ENCODE measurements at places on chromosomes 5 and 9.
A peak's percentile ranks its signal among the peaks of the same experiment; 100 is the strongest.

GRCh38 chr9:35106343-35106730 is 3.4 kb upstream of the STOML2 start:
- no peak for DNase-seq

- no peak for DNase-seq
Observed at GRCh38 chr5:97478483-97478882, 295.4 kb upstream of the RIOK2 start.

DNA sequence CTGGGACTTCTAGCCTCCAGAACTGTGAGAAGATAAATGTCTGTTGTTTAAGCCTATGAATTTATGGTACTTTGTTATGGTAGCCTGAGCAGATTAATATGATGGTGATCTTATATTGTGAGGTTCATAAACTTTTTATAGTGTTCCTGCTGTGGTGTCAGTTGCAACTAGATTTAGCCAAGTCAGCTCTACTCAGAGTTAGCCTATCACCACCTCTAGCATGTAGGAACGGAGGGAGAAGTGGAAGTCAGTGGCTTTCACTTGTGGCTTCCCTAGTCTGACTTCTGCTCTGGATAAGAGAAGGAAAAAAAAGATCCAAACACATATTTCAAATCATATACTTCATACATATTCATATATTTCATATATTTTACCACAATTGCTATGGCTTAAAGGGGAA is 6.6 kb downstream of the POC5 start:
- no peak for DNase-seq

DNA sequence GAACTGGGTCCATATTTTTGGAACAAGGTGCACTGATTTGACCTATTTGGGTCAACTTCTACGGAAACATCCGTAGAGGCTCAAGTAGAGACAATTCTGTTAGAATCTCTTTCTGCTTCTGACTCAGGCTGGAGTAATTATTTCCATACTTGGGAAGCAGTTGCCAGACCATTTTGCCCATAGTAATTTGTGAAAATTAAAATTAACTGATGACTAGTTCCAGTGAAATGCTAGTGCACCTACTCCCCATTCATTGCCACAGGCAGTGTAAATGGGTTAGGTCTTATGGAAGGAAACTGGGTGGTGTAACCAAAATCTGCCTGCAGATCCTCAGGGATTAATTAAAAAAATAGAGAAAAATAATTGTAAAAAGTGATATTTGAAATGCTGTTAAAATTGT is 201.1 kb downstream of the TENT4A start:
- no peak for DNase-seq

DNA sequence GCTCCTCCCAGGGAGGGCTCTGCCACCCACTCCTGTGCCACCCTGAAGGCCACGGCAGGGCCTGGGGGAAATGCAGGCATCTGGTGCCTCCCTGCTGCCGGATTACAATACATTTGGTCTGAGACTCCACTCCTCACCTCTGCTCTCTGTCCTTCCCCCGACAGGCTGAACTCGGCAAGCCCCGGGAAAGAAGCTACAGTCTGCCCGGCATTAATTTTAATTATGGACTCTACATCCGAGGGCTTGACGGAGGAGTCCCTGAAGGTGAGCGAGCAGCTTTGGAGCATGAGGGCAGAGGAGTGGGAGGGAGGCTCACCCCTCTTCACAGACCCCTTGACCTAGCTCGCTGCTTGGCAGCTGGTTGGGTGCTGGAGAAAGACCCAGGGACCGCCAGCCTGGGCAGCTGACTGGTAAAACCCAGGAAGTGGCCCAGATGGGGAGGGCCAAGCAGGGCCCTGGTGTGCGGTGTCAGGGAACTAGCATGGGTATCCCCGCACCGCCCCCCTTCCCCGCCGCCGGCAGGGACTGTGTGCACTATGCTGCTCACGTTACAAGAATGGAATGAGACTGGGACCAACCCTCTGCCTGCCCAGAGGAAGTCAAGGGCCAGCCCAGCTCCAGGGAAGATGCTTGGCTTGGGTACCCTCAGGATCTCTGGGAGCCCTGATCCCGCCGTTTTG is 83.7 kb upstream of the BARHL1 start:
- DNase-seq, result peak; percentile 67

DNA sequence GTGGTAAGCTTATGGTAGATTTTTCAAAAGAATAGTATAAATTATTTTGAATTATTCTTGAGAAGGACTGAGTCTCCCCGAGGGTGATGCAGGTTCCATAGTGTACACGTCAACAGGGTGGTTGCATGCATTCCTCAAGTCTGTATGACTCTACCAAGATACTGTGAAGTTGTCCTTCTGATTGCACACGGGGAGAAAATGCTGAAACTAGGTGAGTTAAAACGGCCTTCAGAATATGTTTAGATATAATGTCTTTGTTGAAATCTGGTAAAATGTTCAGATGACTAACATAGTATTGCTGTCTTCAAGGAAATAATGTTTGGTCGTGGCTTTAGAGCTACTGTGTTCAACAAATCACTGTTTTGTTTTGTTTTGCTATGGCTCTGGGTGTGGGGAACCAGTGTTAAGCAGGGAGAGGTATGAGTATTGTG is 22.4 kb upstream of the TNFAIP8 start:
- no peak for DNase-seq

DNA sequence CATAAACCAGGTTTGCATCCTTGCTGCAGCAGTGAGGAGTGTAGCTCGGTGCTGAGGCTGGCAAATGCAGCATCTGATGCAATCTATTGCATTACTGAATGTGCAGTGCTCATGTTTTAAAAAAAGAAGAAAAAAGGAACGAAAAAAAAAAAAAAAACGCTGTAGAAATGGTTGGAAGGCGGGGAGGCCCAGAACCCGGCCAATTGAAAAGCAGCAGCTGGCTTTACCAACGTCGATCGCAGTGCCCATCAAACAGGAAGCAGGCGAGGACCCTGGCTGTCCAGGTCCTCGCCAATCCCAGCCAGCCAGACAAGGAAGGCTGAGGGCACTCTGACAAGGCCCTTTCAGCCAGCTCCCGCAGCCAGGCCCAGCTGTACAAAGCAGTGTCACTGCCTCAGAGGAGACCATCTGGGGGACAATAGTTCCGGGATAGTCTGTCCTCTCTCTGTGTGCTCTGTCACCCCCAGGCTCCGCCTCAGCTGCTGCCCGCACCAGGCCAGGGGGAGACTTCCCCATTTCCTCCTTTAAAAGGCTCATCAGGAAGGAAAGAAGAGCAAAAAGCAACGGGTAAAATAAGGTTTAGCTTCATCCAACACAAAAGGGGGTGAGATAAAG is 21.8 kb upstream of the CPEB4 start:
- no peak for DNase-seq

GRCh38 chr5:57174128-57174889 is 450 bp downstream of the GPBP1 start:
- no peak for DNase-seq

- DNase-seq, result no peak
Observed at GRCh38 chr5:150394131-150394530, 18.6 kb downstream of the CD74 start.

- no peak for DNase-seq
Observed at GRCh38 chr5:55645304-55645703, 66.8 kb downstream of the SLC38A9 start.

DNA sequence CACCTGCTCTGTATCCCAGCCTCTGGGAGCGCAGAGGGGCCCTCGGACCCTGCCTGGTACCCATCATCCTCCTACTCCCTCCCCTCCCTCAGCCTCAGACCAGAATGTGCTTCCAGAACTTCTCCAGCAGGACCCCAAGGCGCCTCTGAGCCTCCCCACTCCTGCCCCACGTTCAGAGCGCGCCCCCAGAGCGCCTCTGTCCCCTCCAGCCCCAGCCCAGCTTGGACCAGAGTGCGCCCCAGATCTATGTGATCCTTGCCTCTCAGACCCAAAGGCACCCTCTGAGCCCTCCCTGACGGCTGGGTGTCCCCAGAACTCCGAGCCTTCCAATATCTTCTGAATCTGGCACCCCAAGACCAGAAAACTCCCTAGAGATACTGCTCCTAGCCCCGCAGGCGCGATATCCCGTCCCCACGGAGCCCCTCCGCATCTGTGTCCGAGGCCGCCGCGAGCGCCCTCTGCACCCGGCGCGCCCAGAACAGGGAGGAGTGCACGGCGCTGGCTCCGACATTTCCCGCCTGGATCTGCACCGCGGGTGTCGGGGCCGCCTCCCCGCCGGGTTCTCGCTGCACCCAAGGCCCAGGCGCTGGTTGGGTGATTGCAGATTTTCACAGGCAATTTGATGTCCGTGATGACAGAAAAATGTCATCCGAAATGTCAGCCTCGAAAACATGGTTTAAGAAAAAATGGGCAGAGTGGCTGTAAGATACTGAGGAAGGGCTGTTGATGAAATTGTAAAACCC is 522 bp downstream of the BHMT start:
- DNase-seq, result no peak

- DNase-seq, result peak; percentile 79
Observed at GRCh38 chr5:141524604-141525597, 36.0 kb downstream of the PCDHGC5 start.

DNA sequence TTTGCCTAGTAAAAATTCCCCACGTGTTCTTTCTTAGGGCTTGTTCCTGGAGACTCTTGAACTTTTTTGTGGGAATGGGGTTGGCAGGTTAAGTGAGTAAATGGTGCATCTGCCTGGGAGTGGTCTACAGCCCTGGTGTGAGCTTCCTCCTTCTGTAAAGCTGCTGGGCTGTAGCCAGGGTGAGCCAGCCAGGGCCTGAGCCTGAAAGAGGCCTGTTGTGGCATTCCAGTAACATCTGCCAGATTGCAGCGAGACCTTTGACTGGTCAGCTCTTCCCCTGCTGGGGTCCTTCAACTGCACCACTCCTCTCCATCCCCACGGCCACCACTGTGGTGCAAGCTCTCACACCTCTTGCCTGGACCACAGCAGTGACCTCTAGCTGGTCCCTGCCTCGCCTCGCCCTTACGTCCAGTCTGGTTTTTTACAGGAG is 47.5 kb downstream of the SLC22A5 start:
- DNase-seq, result no peak

DNA sequence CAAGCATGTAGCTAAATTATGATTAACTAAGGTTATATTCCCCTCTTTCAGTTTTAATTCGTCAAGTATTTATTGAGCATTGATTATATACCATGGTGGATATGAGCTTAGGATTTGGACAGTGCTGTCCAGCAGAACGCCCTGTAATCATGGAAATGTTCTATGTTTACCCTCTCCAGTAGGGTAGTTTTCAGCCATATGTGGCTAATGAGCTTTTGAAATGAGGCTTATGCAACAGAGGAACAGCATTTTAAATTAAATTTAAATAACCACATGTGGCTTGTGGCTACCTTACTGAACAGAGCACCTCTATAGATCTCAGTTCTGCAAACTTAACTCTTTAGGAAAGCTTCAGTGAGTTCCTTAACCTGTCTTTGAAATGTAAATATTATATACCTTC is 59.1 kb downstream of the JMY start:
- no peak for DNase-seq

GRCh38 chr9:129359916-129360536 is 182.0 kb upstream of the IER5L start:
- peak; percentile 55 for DNase-seq

DNA sequence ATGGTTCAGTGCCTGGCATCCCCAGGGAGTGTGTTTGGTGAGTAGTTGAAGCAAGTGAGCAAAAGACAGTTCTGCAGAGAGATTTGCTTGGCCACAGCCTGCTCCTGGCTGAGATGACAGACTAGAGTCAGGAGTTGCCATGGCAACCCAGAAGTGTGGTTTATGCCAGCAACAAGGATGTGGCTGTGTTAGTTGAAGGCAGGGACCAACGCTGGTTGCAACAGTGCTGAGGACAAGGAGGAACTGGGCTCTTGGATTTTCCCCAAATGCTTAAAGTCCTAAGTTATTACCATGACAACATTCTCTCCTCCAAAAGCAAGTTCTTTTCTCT is 2.7 kb downstream of the NXNL2 start:
- DNase-seq, result peak; percentile 50

DNA sequence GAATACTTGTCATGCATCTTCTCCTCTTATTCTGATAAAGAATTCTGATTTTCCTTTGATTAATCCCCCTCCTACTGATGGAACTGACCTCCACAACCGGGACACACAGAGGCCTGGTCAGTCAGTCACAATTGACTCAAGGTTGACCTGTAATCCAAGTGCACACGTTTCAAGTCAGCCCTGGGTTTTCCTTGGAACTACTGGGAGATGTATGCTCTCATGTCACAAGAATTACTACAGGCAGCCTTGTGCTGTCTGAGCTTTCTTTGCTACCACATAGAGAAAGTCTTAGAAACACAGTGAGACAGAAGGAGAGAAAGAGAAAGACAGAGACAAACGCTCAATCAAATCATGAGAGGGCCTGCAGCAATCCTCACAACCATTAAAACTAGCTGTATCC is 345.8 kb downstream of the PDE4D start:
- no peak for DNase-seq

DNA sequence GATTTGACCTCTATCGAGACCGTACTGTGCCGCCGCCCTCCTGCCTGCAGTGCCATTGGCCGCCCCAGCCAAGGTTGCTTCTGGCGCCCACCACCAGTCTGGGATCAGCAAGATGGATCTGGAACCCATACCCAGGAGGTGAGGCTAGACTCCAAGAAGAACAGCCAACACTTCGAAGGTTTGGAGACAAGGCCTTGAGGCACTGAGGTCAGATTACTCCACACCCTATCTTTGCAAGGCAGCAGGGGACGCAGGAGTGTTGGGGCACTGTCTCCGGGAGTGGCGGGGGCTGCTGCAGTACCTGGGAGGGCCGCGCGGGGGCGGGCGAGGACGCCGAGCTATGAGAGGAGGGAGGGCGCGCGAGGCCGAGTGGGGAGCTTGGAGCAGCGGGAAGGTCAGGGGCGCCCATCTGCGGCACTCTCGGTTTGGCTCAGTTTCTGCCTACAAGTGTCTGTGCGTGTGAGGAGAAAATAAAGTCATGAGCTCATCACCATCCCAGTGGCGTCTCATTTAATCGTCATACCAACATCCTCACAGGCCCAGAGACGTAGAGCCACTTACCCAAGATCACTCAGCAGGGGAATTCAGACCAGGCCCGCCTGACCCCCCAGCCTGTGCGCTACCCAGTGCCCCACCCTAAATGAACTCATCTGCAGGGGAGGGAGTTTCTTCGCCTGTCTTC is 20.5 kb upstream of the PSD2 start:
- DNase-seq, result peak; percentile 94

DNA sequence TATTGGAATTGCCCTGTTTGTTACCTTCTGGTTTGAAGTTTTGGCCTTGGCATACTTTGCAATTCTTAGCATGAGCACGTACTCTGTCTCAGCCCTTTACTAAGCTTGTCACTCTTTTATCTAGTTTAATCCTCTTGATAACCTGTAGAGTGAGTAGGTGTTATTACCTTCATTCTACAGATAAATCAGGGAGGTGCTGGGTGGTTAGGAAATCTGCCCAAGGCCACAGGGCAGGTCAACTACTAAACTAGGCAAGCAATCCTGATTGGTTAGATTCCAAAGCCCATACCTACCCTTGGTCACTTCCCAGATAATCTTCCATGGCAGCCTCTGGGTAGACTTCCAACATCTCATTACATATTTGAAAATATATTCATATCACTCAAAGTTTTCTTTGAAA is 65.7 kb downstream of the PCSK5 start:
- no peak for DNase-seq

DNA sequence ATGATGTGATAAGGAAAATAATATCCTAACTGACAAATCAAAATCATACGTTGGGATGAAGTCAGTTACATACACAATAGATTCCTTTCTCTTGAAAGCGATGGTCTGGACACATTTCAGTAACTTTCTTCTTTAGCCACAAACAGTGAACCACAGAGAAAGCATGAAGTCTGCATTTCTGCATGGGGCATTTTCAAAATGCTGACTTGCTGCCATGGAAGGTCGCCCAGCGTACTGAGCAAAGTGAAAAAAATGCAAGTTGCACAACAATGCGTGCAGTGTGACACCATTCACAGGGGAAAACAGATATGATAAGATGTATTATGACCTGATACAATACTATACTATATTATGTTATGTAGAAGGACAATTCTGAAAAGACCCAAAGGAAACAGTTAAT is 146.3 kb downstream of the SNX18 start:
- no peak for DNase-seq
